ENCODE measurements at places on chromosomes 3 and 15.
A peak's percentile ranks its signal among the peaks of the same experiment; 100 is the strongest.

- DNase-seq, result no peak
These were observed 823.9 kb upstream of the CFAP20DC start for GRCh38 chr3:59873576-59874230.

- peak; percentile 58 for DNase-seq
These were observed 12.8 kb downstream of the IQGAP1 start for GRCh38 chr15:90400759-90401314.

DNA sequence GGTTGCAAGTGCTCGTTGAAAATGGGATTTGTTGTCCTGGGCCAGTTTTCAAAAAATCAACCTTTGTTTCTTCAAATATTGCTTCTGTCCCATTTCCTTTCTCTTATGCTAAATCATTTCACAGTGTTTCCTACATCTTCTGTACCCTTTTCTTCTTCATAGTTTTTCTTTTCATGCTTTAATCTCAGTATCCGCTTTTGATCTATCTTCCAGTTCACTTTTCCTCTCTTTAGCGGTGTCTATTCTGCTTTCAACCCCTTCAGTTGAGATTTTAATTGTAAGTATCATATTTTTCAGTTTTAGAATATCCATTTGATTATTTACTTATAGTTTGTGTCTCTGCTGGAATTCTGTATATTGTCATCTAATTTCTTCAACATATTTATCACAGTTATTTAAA is 311.7 kb upstream of the TPM1 start:
- no peak for DNase-seq

- DNase-seq, result no peak
These were observed 36.8 kb downstream of the ADCY5 start for GRCh38 chr3:123412076-123412475.

- no peak for DNase-seq
These were observed 1187.7 kb downstream of the OTOL1 start for GRCh38 chr3:162684260-162684659.

DNA sequence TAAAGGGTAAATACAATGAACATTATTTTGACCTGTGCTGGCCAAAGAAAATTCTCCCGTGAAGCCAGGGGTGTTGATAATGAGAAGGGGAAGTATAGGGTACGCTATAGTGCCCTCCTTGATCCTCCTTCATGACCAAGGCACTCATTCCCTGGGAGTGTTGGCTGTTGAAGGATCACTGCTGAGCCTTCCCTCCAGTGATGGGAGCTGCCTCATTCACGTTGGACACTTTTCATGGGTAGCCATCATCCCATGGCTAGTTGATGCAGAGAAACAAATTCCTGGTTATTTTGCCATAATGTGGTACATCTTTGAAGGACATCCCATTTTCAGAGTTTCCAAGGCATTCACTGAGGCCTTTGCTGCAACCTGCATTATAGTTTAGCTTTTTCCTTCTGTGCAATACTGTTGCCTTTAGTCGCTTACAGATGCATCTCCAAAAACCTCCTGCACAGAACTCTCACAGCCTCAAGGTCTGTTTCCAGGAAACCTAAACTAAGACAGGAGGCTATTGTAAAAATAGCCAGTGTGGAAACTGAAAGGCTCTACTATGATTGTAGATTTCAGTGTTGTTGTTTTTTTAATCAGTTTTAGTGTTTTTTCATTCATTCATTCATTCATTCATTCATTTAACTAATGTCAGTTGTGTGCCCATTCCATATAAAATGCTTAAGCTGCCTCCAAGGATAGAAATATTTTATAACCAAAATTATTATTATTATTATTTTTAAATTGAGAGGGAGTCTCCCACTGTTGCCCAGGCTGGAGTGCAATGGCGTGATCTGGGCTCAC is 40.8 kb downstream of the TGFBR2 start:
- no peak for DNase-seq

DNA sequence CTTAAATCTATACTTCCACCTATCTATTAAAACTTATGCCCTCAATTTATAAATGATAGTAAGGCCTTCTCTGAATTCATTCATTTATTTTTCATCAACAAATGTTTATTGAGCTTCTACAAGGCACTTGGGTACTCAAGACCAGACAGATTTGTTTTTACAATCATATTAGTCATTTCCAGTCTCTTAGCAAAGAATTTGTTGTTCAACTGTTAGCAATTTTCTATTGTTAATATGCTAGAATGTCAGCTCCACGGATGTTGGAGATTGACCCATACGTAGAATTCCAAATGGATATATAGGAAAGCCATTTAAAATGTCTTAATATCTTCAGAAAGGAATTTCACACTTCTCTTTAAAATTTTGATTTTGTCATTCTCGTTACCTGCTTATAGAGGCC is 36.7 kb downstream of the ZBTB38 start:
- DNase-seq, result no peak

DNA sequence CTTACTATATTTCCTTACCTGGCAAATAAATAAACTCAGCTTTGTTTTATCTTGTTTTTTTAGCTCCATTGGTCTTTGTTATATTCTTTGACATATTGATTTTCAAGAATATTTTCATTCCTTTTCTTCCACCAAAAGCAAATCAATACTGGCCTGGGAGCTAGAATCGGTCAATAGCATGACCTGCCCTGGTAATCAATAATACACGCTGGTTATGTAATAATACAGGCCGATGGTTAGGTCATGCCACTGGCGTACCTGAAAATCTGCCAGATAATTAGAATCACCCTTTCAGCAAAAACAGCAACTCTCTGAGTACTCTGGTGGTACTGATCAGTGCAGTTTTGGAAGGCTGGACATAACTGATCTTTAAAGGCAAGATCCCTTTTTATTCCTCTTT is 39.9 kb downstream of the PEAK1 start:
- DNase-seq, result no peak

DNA sequence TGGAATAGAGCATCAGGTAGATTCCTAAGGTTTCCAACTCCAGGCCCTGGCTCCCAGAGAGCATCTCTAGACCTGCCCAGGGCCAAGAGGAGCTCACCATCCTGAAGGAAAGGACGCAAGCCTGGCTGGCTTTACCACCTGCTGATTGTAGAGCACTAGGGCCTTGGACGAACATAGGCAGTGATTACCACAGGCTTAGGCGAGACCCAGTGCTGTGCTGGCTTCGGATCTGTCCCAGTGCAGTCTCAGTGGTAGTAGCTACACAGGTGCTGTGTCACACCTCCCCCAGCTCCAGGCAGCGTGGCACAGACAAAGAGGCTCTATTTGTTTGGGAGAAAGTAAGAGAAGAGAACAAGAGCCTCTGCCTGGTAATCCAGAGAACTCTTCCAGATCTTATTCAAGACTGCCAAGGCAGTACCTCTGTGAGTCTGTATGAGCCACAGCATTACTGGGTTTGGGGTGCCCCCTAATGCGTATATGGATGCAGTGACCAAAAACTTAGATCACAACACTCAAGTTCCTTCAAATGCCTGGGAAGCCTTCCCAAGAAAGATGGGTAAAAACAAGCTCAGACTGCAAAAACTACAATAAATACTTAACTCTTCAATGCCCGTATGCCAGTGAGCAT is 25.4 kb downstream of the ISG20 start:
- DNase-seq, result peak; percentile 32

DNA sequence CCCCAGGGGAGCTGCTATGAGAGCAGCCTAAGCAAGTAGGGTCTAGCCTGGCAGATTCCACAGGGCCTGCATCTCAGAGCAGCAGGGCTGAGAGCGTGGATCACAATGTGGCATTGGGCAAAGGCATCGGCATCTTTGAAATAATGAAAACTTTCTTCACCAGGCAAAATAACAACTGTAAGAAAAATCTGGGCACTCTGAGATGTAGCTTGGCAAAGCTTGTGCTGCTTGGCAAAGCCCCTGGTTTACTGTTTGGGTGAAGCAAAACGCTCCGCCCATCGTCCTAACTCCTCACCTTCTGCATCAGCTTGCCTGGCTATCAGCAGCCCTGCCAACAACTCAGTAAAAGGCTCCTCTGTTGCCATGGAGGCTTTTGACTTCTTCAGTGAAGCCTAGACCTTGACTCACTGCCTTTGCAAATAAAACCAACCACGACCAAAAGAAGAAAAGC is 212.8 kb upstream of the EIF1B start:
- no peak for DNase-seq

DNA sequence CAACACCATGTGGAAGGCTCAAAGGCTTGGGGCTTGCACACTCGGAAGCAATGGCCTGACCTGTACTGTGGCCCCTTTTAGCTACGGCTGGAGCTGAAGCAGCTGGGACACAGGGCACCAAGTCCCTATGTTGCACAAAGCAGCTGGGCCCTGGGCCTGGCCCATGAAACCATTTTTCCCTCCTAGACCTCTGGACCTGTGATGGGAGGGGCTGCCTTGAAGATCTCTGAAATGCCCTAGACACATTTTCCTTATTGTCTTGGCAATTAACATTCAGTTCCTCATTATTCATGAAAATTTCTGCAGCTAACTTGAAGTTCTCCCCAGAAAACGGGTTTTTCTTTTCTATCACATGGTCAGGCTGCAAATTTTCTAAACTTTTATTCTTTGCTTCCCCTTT is 85.6 kb upstream of the ALDH1A3 start:
- no peak for DNase-seq
